ENCODE measurements at places on chromosomes 13 and 19. TPM values are rescaled to one million over a fixed set of nuclear protein-coding genes. Genes with fewer than 3 reads are reported as not detected.
A peak's percentile ranks its signal among the peaks of the same experiment; 100 is the strongest.

Gene CEBPA
- 0.59 TPM for total RNA-seq

Gene LPAR2
- total RNA-seq, result 35.5 TPM

Gene TLE6
- total RNA-seq, result 0.59 TPM

Gene ZNF730
- total RNA-seq, result 8.3 TPM

GRCh38 chr19:3684817-3685410 is 15.4 kb downstream of the PIP5K1C start:
- H3K27me3 ChIP-seq, result peaks cover 7% of the 10 kb centered on the region
- H3K4me1 ChIP-seq, result peaks cover 18% of the 10 kb centered on the region
- DNase-seq, result no peak

GRCh38 chr13:23963947-23964346 is 66.6 kb upstream of the C1QTNF9B start:
- H3K27me3 ChIP-seq, result no peaks in the 10 kb centered on the region
- H3K4me3 ChIP-seq, result no peak overlapping the region
- no peaks in the 10 kb centered on the region for H3K36me3 ChIP-seq
- no peaks in the 10 kb centered on the region for H3K4me1 ChIP-seq

DNA sequence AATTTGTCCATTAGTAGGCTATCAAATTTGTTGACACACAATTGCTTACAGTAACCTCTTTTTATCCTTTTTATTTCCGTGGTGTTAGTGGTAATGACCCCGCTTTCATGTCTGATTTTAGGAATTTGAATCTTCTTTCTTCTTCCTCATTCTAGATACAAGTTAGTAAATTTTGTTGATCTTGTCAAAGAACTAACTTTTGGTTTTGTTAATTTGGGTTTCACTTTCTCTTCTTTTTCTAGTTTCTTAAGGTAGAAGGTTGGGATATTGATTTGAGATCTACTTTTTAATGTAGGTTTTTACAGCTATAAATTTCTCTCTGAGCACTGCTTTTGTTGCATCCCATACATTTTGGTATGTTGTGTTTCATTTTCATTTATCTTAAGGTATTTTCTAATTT is 53.3 kb upstream of the SLC7A1 start:
- no peak overlapping the region for H3K27ac ChIP-seq
- no peak overlapping the region for H3K4me3 ChIP-seq
- DNase-seq, result no peak
- peaks cover 6% of the 10 kb centered on the region for H3K36me3 ChIP-seq

DNA sequence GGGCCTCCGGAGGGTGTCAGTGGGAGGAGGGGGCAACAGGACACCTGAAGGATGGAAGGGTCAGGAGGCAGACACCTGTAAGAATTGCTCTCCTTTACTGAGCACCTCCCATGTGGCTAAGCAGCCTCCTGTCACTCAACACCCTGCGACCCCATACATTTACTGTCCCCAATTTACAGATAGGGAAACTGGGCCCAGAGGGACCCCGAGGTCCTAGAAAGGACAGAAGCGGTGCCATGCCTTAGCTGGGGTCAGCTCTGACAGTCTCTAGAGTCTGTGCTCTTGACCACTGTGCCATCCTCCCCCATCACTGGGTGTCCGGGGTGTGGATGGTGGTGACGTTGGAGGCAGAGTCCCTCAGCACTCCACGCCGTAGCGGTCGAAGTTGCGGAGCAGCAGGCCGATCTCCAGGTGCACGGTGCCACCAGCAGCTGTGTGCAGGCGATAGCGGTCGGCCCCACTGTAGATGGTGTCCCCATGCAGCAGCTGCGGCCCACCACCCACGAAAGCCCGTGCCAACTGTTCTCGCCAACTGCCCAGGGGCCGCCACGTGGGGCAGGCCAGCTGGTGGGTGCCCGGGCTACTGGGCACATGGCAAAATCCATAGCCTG is 726 bp upstream of the TGFB1 start:
- peak overlapping the region; percentile 87 for H3K4me3 ChIP-seq
- H3K4me1 ChIP-seq, result peaks cover 31% of the 10 kb centered on the region
- H3K27ac ChIP-seq, result no peak overlapping the region
- H3K27me3 ChIP-seq, result peaks cover 23% of the 10 kb centered on the region
- H3K36me3 ChIP-seq, result peaks cover 16% of the 10 kb centered on the region

GRCh38 chr19:1860042-1860775 is 3.2 kb downstream of the KLF16 start:
- H3K4me1 ChIP-seq, result peaks cover 9% of the 10 kb centered on the region
- peak; percentile 60 for DNase-seq
- H3K36me3 ChIP-seq, result peaks cover 4% of the 10 kb centered on the region
- H3K27me3 ChIP-seq, result peaks cover 14% of the 10 kb centered on the region

DNA sequence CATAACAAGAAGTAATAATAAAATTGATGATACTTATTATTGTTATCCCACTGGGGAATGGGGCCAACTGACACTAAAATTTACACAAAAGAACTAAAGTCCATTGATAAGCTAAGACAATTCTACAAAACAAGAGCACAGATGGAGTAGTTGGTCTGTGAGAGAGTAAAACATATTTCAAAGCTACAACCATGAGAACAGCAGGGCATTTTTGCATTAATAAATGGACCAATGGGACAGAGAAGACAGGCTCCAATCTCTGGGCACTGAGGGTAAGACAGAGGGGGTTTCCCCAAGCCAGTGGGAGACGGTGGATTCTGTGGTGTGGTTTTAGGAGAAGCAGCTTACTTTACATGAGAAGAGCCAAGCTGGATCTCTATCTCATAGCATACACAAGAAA is 14.4 kb downstream of the KANK2 start:
- no peak for DNase-seq
- peaks cover 32% of the 10 kb centered on the region for H3K36me3 ChIP-seq
- H3K4me1 ChIP-seq, result peaks cover 11% of the 10 kb centered on the region
- H3K27ac ChIP-seq, result no peak overlapping the region
- H3K4me3 ChIP-seq, result peak overlapping the region; percentile 85

- H3K4me1 ChIP-seq, result peaks cover 16% of the 10 kb centered on the region
- no peak for DNase-seq
- H3K36me3 ChIP-seq, result no peaks in the 10 kb centered on the region
- no peak overlapping the region for H3K4me3 ChIP-seq
Measured at GRCh38 chr13:25207291-25207810, 35.3 kb upstream of the AMER2 start.

DNA sequence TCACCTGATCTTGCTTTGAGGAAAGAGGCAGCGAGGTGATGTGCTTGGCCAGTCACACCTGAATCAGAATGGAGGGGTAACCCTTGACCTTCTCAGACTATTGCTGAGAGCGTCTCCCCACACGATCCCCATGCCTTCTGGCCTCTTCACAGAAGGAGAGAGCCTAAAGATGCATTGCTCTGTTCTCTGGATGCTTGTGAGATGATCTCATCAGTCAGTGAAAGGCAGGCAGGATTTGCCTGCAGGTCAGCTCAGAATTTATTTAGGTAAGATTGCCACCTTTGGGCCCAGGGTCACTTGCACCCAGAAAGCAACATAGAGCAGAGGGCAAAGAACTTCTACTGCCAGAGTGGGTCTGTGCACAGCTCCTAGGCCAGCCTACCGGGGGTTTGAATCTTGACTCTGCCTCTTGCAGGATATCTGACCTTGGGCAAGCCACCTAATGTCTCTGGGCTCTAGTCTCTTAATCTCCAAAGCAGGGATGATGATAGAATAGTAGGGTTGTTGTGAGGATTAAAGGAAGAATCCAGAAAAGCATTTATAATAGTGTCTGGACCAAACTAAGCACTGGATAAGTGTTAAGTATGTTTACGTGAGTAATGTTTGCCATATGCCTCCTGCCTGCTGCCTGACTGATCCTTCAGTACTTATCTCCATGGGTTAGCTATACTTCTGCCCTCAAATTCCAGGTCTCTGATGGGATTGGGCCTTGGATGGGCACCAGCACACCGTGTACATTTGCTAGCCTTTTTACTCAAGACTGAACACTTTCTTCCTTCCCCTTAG is 8.4 kb upstream of the FLT1 start:
- DNase-seq, result no peak
- peaks cover 4% of the 10 kb centered on the region for H3K27me3 ChIP-seq
- peaks cover 64% of the 10 kb centered on the region for H3K4me1 ChIP-seq
- no peak overlapping the region for H3K4me3 ChIP-seq
- H3K36me3 ChIP-seq, result no peaks in the 10 kb centered on the region
- no peak overlapping the region for H3K27ac ChIP-seq

DNA sequence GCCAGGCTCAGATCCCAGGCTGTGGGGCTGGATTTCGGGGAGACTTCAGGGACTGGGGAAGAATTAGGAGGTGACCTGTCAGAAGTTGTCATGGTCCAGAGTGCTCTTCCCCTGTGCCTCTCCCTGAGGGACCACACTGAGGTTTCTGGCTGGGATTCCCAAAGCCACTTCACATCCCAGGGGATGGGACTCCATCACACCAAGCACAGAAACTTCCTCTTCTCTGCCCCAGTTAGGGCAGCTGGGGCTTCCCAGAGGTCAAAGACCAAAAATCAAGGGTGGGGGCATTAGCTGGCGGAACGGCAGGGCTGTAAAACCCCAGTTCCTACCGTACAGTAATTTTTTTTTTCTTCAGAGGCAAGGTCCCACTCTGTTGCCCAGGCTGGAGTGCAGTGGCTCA is 7.4 kb downstream of the FCER2 start:
- no peaks in the 10 kb centered on the region for H3K4me1 ChIP-seq
- no peaks in the 10 kb centered on the region for H3K36me3 ChIP-seq
- no peak for DNase-seq
- H3K27me3 ChIP-seq, result peaks cover 9% of the 10 kb centered on the region
- H3K4me3 ChIP-seq, result no peak overlapping the region

- peaks cover 5% of the 10 kb centered on the region for H3K27me3 ChIP-seq
- no peak for DNase-seq
- peaks cover 7% of the 10 kb centered on the region for H3K36me3 ChIP-seq
- no peak overlapping the region for H3K4me3 ChIP-seq
Measured at GRCh38 chr19:40831502-40832430, 18.5 kb downstream of the CYP2A6 start.

DNA sequence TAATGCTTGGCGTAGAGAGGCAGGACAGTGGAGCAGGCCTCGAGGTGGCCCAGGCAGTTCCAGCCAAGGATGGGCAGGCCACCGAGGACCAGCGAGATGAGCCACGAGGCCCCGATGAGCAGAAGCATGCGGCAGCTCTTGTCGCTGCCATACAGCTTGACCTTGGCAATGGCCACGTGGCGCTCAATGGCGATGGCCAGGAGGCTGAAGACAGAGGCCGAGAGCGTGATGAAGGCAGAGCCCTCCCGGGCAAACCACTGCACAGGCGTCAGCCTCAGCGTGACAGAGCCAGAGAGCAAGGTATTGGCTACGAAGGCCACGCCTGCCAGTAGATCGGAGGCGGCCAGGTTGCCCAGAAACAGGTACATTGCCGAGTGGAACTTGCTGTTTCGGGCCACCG is 6.8 kb downstream of the S1PR2 start:
- H3K27me3 ChIP-seq, result peaks cover 4% of the 10 kb centered on the region
- peaks cover 3% of the 10 kb centered on the region for H3K4me1 ChIP-seq
- no peak overlapping the region for H3K4me3 ChIP-seq
- peaks cover 9% of the 10 kb centered on the region for H3K36me3 ChIP-seq
- DNase-seq, result no peak
- H3K27ac ChIP-seq, result no peak overlapping the region
